ENCODE measurements at places on chromosomes 12 and 14.

DNA sequence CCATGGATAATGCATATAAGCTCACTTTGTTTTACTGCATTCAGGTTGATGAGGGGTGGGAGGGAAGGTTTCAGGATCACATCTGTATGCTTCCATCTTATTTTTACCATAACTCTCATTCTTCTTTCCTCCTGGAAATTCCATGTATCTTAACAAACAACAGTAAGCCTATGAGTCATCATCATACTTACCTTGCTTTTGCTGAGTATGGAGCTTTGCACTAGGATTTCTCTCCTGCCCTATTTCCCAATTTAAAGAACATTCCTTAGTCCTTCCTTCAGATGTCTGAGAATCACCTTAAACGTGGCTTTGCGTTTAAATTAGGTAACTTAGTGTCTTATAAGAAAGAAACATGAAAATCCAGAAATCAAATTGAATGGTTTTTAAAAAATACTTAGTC lies 1.6 kb upstream of the CLEC14A start:
- no peak for DNase-seq

- no peak for DNase-seq
These were observed 16.9 kb downstream of the ABCB9 start for GRCh38 chr12:122949405-122949804.

DNA sequence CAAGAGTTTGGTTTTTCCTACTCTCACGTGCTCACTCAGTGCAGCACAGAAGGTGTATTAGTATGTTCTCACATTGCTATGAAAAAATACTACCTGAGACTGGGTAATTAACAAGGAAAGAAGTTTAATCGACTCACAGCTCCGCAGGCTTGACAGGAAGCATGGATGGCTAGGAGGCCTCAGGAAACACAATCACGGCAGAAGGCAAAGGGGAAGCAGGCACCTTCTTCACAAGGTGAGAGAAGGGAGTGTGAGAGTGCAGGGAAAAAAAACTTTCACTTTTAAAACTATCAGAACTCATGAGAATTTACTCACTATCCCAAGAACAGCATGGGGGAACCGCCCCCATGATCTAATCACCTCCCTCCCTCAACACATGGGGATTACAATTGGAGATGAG lies 185.8 kb upstream of the TMPO start:
- DNase-seq, result no peak

- no peak for DNase-seq
These were observed 28.2 kb upstream of the TMEM106C start for GRCh38 chr12:47935184-47935583.

DNA sequence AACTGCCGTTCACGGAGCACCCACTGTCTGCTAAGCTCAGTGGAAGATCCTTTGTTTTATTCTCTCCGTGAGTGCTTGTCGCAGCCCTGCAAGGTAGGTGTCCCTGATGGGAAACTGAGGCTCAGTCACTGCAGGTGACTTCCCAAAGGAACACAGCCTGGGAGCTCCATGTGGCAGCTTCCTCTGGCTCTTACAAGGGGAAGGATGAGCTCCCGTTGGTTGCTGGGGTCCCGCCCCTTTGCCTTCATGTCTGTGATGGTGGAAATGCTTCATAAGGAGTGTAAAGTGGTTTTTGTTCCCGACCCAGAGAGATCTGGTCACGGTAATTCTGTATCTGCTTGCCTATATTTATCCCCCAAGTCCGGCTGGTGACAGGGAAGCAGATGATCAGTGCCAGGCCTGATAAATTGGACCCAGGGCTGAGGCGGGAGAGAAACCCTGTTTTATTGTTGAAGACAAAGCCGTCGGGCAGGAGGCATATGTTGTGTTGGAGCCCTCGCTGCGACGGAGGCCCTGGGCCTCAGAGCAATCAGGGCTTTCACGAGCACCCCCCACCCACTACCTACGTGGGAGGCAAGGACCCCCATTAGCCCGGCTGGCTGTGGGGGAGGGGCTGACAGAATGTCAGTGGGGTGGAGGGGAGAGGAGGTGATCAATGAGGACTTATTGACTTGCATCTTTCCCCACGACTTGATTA lies 91.9 kb downstream of the KIF26A start:
- no peak for DNase-seq

DNA sequence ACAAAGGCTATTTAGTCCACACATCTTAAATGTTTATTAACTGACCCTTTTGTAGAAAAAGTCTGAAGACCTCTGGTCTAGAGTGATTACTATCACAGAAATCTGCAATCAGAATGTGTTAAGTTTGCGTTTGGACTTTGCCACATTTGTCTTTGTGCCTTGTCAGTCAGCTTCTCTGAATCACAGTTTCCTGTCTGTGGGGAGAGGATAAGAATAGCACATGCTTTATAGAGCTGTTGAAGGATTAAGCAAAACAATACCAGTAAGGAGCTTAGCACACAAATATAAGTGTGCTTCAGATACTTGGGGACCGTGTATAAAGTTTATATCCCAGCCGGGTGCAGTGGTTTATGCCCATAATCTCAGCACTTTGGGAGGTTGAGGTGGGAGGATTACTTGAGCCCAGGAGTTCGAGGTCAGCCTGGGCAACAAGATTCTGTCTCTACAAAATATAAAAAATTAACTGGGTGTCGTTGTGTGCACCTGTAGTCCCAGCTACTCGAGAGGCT lies 63.0 kb upstream of the BTG1 start:
- DNase-seq, result no peak

DNA sequence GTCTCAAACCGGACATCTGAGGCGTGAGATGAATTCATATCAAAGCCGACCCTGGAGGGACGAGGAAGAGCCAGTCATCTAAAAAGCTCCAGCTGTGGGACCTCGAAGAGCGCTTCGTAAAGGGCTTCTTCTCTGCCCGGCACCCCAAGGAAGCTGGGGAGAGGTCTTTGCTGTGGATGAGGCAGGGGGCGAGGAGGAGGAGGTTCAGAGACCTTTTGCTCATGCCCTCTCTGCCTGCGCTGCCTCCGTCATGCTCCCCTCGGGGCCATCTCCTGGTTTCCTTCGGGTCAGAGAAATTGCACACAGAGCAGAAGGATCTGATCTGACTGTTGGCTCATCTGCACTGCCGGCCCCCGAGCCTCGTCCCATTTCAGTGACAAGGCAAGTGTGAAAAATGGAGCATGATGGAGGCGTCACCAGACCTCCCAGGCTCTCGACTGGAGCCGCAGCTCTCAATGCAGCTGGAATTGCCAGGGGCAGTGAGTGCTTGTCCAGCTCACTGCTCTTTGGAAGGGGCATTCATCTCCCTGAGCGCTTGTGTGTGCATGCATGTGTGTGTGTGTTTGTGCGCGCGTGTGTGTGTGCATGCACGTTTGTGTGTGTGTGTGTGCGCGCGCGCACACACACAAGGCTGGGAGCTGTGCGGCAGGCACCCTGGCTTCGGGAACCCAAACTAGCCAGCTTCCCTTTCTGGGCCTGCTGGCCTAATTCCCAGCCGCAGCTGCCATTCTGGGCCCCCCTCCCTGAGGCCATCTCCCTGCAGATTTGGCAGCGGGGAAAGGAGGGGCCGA lies 9.2 kb downstream of the CABP1 start:
- no peak for DNase-seq

GRCh38 chr12:4579305-4580102 lies 17.5 kb downstream of the DYRK4 start:
- no peak for DNase-seq

DNA sequence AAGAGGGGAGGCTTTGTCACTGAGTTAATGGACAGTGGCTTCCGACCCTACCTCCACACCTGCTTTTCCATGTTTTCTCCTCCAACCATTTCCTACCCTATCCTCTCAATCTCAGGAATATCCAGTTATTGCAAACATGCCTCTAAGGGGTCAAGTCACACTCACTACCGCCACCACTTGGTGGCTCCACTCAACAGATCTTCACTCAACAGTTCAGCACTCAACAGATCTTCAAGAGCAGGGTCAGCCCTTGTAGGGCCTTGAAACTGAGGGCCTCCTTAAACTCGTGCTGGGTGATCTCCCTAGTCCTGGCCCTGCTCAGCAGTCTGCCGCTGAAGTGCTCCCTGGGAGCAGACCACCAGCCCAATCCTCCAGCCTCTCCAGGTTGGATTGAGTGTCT lies 14.2 kb downstream of the ZNF641 start:
- DNase-seq, result no peak

- no peak for DNase-seq
These were observed 976 bp downstream of the THAP2 start for GRCh38 chr12:71665090-71665463.

- DNase-seq, result no peak
These were observed 41.1 kb downstream of the CACNA2D4 start for GRCh38 chr12:1877169-1877878.

GRCh38 chr14:34093883-34094282 lies 143.0 kb upstream of the EGLN3 start:
- DNase-seq, result no peak

DNA sequence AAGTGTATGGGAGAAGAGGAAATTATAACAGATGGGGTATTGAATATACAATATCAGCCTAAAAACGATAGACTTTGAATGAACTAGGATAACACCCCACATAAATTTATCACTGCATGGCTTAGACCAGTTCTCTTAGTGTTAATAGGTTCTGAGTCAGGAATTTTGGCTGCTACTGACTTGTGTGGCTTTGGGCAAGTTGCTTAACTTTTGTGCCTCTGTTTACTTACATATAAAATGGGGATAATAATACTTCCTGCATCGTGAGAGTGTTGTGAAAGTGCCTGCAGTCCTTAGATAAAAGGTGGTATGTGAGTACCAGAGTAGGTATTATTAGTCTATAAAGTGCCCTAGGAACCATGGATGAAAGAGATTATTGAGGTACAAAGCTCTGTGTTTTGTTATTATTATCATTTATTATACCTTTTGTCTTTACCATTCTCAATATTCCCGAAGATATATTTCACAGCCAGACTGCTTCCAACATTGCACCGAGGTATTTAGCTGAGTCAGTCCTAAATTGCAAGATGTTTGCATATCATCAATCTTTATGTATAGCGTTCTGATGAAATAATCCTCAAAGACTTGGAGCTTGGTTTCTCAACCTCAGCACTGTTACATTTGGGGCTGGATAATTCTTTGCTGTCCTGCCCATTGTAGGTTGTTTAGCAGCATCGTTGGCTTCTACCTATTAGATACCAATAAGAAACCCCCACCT lies 2.3 kb upstream of the PAWR start:
- peak; percentile 57 for DNase-seq

GRCh38 chr14:99331811-99332210 lies 59.8 kb upstream of the BCL11B start:
- DNase-seq, result no peak

GRCh38 chr14:102085948-102086708 lies 716 bp downstream of the HSP90AA1 start:
- DNase-seq, result no peak

DNA sequence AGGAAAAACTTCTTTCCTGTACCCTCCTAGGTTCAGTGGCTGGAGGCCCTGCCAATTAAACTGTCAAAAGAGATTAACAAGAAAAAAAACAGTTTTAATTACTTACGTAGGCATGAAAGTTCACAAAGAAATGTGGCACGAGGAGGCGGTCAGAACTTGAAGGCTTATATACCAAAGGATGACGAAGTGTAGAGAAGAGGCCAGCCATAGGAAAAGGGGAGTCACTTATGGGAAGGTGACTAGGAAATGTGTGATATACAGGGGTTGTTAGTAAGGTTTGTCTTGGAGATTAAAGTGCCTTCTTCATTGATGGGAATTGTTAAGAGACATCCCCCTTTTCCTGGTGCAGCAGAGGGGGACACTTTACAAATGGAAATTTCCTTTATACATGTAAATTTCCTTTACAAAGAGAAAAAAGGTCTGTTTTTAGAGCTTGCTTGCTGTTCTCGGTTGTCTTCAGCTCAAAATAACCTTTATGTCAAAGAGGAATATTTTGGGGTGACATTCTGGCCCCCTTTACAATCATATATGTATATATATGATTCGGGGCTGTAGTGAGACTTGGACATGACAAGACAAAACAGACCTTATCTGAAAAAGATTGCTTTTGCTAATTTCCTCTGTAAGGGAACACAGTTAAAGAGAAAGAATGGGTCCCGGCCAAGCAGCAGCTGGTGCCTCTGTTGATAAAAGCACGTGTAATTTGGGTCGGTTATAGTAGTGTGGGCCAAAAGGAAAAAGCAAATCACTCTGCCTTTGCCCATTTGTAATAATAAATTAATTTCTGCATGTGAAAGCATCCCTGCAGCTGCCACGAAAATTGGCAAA lies 38.6 kb downstream of the SYNE2 start:
- DNase-seq, result no peak

GRCh38 chr12:96743606-96744005 lies 163.5 kb upstream of the NEDD1 start:
- no peak for DNase-seq

- DNase-seq, result no peak
These were observed 221.2 kb downstream of the NELL2 start for GRCh38 chr12:44654646-44655639.

- DNase-seq, result no peak
These were observed 635.7 kb upstream of the FLRT2 start for GRCh38 chr14:84894254-84894653.

DNA sequence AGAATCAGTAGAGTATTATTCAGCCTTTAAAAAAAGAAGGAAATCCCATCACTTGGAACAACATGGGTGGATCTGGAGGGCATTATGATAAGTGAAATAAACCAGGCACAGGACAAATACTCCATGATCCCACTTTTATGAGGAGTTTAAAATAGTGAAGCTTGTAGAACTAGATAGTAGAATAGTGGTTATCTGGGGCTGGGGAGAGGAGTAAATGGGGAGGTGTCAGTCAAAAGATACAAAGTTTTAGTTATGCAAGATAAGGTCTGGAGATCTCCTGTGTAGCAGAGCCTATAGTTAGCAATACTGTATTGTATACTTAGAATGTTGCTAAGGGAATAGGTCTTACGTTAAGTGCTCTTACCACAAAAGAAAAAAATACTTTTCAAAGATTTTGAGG lies 64.9 kb downstream of the RIC8B start:
- no peak for DNase-seq

DNA sequence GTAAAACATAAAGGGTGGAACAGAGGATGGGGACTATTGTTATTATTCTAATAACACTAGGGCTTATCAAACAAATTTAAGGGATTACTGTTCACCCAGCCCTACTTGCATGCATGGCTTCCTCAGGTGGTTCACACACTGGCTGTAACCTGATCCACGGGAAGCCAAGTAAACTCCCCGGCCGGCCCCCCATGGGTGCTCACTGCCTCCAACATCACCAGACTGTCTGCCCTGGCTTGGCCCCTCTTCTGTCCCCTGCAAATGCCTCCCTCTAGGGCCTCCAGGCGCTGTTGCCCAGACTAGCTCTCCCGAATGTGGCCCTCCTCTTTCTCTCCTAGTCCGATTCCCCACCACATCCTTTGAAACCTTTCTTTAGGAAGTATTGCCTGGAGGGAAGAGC lies 18.6 kb downstream of the FAIM2 start:
- DNase-seq, result no peak

DNA sequence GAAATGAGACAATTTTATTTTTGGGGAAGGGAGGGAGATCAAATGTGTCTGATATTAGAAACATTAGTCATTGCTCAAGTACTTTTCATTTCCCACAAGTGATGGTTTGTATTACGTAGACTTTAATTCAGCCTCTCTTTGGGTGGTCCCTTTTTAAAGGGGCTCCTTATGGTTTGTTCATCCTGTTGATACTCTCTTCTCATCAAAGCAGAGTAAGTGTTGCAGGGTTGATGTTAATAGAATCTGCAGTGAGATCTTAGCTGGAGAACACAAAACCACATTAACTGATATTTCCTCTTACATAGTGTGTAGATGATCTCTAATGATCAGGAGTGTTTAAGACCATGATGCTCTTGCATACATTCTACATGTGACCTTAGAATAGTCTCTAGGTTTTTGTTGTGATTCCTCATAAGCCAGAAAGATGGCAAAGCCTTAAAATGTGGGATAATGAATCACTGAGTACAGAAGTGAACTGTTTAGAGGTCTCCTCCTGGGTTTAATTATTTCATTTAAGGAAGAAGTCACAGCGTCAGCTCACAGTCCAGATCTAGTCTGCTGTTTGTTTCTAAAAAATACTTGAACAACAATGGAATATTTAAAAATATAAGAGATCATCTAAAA lies 87.4 kb upstream of the PTPRR start:
- DNase-seq, result no peak
